ENCODE measurements at places on chromosomes 12 and 14. TPM values are rescaled to one million over a fixed set of nuclear protein-coding genes. Genes with fewer than 3 reads are reported as not detected.

DNA sequence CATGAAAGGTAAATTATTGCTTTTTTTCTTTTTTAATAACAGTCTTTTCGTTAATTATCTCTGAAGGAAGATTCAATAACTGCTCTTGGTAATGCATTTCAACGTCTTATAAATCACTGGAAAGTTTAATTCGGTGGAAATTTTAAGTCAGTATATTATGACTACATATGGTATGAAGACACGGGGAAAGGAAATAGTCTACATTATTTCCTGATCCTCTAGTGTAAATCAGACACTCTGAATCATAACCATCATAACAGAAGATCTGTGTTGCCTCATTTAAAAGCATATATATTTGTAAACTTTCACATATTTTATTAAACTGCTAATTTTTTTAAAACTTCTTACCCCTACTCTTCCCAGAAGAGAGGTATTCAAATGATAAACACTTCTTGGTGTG, 53.7 kb downstream of the EFCAB11 start:
- no peaks in the 10 kb centered on the region for H3K36me3 ChIP-seq
- no peak overlapping the region for H3K27ac ChIP-seq
- H3K4me1 ChIP-seq: peaks cover 13% of the 10 kb centered on the region
- H3K27me3 ChIP-seq: no peaks in the 10 kb centered on the region

DNA sequence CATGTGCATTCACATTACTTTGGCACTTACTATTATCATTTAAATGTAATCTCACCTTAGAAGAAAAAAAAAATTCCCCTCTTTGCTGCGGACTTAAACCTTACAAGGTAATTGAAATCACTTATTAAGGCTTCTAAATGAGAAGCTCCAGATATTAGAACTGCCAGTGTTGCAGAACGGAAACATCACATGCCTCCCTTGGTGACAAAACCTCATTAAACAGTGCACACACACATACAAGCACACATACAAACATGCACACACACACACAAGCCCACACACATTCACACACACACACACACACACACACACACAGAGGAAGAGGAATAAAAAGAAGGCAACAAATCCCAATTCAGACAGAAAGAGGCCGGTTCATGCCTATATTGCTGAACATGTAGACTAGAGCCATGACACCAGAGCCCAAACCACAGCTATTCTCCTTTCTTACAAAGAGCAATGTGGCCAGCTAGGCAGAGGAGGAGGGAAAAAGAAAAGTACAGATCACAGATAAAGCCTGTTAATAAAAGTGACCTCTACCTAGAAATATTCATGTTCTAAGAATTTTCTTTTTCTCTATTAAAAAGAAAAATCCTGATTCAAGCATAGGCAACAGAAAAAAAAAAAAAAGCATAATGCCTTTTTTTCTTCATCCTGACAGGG, 405.2 kb upstream of the FLRT2 start:
- H3K27me3 ChIP-seq: no peaks in the 10 kb centered on the region
- no peaks in the 10 kb centered on the region for H3K4me1 ChIP-seq
- no peak overlapping the region for H3K4me3 ChIP-seq
- no peak overlapping the region for H3K27ac ChIP-seq
- no peak for DNase-seq

GRCh38 chr14:26282578-26282977, 315.3 kb downstream of the NOVA1 start:
- no peak for DNase-seq
- H3K36me3 ChIP-seq: no peaks in the 10 kb centered on the region
- no peak overlapping the region for H3K27ac ChIP-seq
- no peak overlapping the region for H3K4me3 ChIP-seq
- no peaks in the 10 kb centered on the region for H3K27me3 ChIP-seq

DNA sequence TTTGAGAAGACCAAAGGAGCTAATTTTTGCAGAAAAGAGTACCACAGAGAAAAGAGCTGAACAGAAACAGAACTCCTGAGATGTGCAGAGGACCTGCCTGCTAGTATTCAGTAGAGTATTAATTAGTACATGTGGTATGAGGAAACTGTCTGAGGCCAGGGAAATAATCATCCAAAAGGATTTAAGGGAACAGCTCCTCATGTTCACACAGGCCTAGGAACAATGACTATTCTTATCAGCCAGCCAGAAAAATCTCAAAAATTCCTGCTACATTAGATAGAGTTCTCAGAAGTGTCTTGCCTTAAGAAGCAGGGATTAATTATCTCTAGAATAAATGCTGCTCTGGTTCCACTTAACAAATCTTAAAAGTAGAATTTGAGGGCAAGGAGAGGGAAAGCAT, 36.4 kb downstream of the PKP2 start:
- no peaks in the 10 kb centered on the region for H3K36me3 ChIP-seq
- no peak overlapping the region for H3K4me3 ChIP-seq
- DNase-seq: no peak
- no peaks in the 10 kb centered on the region for H3K27me3 ChIP-seq

GRCh38 chr14:24741871-24742270, 107.9 kb upstream of the GZMB start:
- H3K4me3 ChIP-seq: no peak overlapping the region
- H3K27ac ChIP-seq: no peak overlapping the region
- no peak for DNase-seq
- H3K27me3 ChIP-seq: no peaks in the 10 kb centered on the region
- no peaks in the 10 kb centered on the region for H3K4me1 ChIP-seq

DNA sequence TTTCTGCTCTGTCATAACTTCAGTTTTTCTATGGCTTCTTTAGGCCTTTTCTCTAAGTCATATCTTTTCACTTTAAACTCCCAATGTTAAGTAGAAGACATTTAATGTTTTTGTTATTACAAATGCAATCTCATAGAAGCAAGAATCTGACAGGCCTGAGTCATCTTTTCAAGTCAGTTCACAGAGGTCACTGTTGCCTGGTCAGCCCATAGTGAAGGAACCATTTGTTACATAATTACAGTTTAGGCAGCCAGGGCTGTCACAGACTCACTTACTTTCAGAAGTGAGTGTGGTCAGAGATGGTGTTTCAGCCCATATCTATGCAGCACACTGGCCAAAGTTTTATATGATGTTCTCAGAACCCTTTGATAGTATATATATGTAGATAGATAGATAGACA, 46.5 kb downstream of the CCER1 start:
- no peaks in the 10 kb centered on the region for H3K27me3 ChIP-seq
- no peak overlapping the region for H3K27ac ChIP-seq
- no peaks in the 10 kb centered on the region for H3K4me1 ChIP-seq
- no peaks in the 10 kb centered on the region for H3K36me3 ChIP-seq
- no peak overlapping the region for H3K4me3 ChIP-seq

DNA sequence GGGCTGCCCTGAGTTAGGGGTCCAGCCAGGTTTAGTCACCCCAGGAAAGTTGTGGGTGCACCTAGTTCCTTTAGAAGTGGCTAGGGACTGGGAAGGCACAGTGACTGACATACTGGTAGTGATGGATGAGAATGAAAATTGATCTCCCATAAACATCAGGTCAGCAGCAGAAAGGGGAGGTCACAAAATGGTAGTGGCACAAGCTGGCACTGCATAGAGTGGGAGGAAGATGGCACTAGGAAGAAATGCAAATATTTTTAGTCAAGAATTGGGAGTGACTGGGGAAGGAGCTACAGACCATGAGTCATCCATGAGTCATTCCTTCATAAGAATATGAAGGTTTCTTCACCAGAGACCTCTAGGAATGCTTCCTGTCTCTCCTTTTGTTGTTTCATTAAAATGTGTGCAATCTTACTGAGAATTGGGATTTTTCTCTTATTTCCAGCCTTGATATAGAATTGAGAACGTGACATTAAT, 198.3 kb upstream of the AMIGO2 start:
- no peak for DNase-seq
- H3K36me3 ChIP-seq: no peaks in the 10 kb centered on the region
- peak overlapping the region; percentile 69 for H3K27ac ChIP-seq
- peak overlapping the region; percentile 26 for H3K4me3 ChIP-seq

DNA sequence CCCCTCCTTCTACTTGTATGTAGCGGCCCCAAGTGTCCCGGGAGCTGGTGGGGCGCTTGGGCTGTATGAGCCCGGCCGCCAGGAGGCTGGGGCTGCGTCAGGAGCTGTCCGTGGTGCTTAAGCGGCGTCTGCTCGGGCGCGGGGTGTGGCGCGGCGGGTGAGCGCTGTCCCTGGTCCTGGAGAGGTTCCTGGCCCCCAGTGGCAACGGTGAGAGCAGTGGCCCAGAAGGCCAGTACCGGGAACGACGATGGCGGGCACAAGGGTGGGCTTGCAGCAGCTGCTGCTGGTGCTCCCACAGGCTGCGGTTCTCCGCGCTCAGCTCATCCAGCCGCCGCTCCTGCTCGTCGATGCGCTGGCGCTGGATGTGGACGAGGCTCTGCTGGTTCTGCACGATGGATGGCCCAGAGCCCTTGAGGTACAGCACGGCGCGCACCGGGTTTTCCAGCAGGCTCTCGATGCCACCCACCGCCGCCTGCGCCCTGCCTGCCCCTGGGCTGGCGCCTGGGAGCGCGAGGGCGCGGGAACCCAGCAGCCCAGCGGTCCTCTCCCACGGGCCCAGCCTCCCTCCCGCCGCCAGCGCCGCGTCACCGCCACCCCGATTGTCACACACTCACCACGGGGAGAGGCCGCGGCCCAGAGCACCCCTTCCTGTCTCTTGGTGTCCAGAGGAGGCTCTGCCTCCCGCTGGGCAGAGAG, 41.9 kb upstream of the FKBP4 start:
- no peaks in the 10 kb centered on the region for H3K4me1 ChIP-seq
- H3K27ac ChIP-seq: no peak overlapping the region
- no peak overlapping the region for H3K4me3 ChIP-seq
- no peaks in the 10 kb centered on the region for H3K27me3 ChIP-seq

DNA sequence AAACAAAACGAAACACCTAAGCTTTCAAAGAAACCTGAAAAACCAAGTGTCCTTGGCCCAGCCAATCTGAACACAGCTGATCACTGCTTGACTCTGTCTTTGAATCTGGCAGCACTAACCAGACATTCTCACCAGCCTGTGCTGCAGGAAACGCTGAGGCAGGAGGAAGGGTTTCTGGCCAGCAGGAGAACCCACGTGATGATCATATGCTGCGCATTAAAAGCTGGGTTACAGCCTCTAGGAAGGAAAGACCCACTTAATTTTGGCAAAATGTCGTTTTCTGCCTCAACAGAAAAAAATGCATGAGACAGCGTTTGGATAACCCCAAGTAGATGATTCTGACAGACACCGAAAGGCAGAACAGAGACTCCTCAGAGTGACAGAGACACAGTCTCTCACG, 9.8 kb downstream of the APPL2 start:
- peaks cover 6% of the 10 kb centered on the region for H3K36me3 ChIP-seq
- no peak for DNase-seq
- peaks cover 7% of the 10 kb centered on the region for H3K4me1 ChIP-seq
- H3K4me3 ChIP-seq: no peak overlapping the region
- no peak overlapping the region for H3K27ac ChIP-seq

- H3K36me3 ChIP-seq: no peaks in the 10 kb centered on the region
- no peak overlapping the region for H3K4me3 ChIP-seq
- no peaks in the 10 kb centered on the region for H3K4me1 ChIP-seq
- H3K27me3 ChIP-seq: peaks cover 1% of the 10 kb centered on the region
- DNase-seq: no peak
Measured at GRCh38 chr12:69102856-69103255, 136.5 kb upstream of the CPSF6 start.

DNA sequence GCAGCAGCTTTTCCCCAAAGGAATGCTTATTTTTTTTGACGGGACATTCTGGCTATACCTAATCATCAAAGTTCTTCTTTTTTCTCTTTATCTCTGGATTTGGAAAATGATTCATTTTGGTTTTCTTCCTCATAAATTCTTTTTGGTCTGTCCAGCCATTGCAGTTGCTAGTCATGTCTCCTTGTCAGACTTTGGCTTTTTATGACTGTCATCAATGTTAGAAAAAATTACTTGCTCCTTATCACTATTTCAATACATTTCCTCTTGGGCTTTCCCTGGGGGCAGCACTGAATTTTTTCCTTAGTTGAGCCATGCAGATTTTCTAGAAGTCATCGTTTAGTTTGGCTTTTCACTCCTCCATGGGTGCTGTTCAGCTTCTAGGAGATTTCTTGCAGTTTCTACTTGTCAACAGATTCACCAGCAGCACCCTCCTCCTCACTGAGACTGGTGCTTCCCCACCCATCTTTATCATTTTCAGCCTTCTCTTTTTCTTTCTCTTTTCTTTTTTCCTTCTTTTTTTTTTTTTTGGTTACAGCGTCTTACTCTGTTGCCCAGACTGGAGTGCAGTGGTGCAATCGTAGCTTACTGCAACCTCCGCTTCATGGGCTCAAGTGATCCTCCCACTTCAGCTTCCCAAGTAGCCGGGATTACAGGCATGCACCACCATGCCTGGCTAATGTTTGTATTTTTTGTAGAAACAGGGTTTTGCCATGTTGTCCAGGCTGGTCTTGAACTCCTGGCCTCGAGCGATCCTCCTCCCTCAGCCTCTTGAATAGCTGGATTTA, 5.2 kb downstream of the ADIPOR2 start:
- H3K4me3 ChIP-seq: no peak overlapping the region
- H3K4me1 ChIP-seq: no peaks in the 10 kb centered on the region
- no peaks in the 10 kb centered on the region for H3K36me3 ChIP-seq
- H3K27me3 ChIP-seq: no peaks in the 10 kb centered on the region
- DNase-seq: no peak

DNA sequence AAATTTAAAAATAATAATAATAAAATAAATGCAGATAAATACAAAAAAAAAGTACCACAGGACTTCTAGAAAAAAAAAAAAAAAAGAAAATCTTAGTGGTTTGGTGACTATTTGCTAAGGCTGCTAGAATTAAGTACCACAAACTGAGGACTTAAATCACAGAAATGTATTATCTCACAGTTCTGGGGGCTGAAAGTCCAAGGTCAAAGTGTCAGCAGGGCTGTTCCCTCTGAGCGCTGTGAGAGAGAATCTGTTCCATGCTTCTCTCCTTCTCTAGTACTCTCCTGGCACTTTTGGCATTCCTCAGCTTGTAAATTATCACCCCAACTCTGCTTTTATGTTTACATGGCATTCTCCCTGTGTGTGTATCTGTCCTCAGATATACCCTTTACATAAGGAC, 101.2 kb downstream of the IPO8 start:
- DNase-seq: no peak
- no peaks in the 10 kb centered on the region for H3K4me1 ChIP-seq
- H3K4me3 ChIP-seq: no peak overlapping the region
- H3K36me3 ChIP-seq: no peaks in the 10 kb centered on the region

DNA sequence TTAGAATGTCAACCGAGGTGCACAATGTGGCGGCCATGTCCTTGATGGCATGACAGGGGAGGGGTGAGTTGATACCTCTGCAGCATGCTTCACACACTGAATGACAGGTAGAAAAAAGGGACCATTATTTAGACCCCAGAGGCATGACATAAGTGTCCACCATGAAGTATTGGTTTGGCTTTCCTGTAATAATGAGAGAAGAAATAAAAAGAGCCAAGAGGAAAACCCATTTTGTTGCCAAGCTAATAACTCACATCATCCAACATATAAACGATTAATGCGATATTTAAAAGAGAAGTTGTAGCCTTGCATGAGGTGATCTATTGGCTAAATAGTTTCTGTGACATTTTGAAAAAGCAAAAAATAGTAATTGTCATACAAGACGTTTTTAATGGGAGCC, 343.4 kb downstream of the LRIG3 start:
- no peak for DNase-seq
- H3K27me3 ChIP-seq: no peaks in the 10 kb centered on the region
- no peaks in the 10 kb centered on the region for H3K36me3 ChIP-seq
- H3K4me3 ChIP-seq: no peak overlapping the region

The HHIPL1 gene
- total RNA-seq: not detected

The PTGER2 gene
- 15.2 TPM for total RNA-seq

The GDF3 gene
- not detected for total RNA-seq

The TGFB3 gene
- 10.1 TPM for total RNA-seq

The TMEM63C gene
- total RNA-seq: 1.2 TPM

The LRRIQ1 gene
- total RNA-seq: not detected

Data from naive thymus-derived CD4-positive, alpha-beta T cell (primary cell).